ENCODE measurements at places on chromosomes 13 and 19.
A peak's percentile ranks its signal among the peaks of the same experiment; 100 is the strongest.

DNA sequence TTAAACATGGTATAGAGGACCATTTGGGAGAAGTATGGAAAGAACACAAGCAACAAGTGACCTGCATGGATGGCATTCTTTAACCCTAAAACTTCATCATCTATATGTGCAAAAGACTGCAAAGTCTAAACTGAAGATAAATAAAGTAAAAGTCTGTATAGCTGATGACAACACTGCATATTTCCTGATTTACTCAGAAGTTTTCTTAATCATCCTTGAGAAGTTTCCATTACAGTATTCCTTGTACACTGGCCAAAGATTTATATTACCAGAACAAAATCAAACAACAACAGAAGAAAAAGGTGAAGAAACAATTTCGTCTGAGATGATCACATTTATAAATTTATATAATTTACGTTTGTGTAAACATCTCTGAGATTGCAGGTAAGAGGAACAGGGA lies 805.7 kb downstream of the PCDH9 start:
- no peak for DNase-seq

- peak; percentile 81 for DNase-seq
These were observed 2.9 kb downstream of the FOSB start for GRCh38 chr19:45470762-45471081.

- no peak for DNase-seq
These were observed 97.3 kb upstream of the SOX1 start for GRCh38 chr13:111969551-111970135.

DNA sequence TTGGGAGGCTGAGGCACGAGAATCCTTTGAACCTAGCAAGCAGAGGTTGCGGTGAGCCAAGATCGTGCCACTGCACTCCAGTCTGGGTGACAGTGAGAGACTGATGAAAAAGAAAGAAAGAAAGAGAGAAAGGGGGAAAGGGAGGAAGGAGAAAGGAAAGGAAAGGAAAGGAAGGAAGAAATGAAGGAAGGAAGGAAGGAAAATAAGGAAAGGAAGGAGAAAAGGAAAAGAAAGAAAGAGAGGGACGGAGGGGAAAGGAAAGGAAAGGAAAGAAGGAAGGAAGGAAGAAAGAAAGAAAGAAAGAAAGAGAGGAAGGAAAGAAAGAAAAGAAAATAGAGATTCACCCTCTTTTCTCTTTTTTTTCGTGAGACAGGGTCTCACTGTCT lies 8.7 kb downstream of the PDE4A start:
- no peak for DNase-seq

DNA sequence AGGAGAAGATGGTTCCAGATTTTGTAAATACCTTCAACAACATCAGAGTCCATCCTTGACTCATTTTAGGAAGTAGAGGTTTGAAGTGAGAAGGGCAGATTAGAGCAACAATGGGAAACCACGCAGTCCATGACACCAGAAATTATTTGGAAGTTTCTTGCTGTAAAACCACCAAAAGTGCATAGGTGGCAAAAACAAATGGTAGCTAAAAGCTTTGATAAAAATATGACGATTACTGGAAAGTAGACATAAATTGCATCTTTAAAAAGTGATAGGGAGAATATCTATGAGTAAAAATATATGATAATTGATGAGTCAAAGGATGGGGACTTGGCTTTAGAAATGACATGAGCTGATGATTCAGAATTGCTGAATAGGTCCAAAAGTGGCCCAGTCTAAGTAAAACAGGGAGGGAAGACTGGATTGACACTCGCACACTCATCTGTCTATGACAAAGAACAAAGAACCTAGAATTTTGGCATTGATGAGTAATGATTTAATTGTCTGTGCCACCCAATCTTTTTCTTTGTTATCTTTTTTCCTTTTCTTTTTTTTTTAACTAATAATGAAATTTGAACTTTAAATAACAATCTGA lies 472.2 kb downstream of the MYO16 start:
- no peak for DNase-seq

- no peak for DNase-seq
These were observed 2.7 kb downstream of the TBC1D4 start for GRCh38 chr13:75479102-75479740.

DNA sequence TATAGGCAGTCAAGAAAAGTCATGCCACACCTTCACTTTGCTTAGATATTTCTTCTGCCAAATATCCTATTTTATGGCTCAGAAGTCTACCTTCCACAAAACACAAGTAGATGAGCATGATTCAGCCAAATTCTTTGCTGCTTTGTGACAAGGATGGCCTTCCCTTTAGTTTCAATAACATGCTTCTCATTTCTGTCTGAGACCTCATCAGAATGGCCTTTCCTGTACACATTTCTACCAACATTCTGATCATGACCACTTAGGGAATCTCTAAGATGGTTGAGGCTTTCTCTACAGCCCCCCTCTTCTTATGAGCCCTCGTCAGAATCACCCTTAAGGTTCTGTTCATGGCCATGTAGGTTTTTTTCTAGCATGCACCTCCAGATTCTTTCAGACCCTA lies 96.2 kb downstream of the COL4A2 start:
- DNase-seq: no peak

- no peak for DNase-seq
These were observed 27.9 kb upstream of the IGFL1 start for GRCh38 chr19:46201454-46202310.

- DNase-seq: no peak
These were observed 610.4 kb downstream of the TBC1D4 start for GRCh38 chr13:74871369-74872070.

GRCh38 chr13:20049558-20050473 lies 91.3 kb downstream of the ZMYM2 start:
- DNase-seq: no peak

DNA sequence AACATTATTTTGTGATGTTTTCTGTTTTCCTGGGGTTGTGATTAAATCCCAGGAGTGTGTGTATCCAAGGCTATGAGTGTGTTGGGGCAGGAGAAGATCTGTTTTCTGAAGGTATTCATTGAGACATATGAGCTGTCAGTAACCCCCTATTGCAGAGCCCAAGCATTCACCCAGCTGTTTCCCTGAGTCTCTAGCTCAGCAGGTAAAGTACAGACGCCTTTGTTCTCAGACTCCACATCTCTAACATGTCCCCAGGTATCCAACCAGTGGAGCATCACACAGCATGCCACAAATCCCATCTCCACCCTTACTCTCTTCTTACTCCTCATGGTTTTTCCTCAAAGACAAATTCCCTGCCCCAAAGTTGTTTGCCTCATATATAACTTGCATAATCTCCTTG lies 213.6 kb downstream of the PCDH20 start:
- DNase-seq: no peak
